ENCODE measurements at places on chromosomes 1 and 21.

- DNase-seq: no peak
These were observed 9.7 kb upstream of the CGN start for GRCh38 chr1:151501474-151501873.

- DNase-seq: no peak
These were observed at the start of gene CELA2A for GRCh38 chr1:15456313-15456954. TSS of gene CELA2A (plus strand) at chr1:15456732. CDS start at chr1:15456754, 22 bp downstream.

DNA sequence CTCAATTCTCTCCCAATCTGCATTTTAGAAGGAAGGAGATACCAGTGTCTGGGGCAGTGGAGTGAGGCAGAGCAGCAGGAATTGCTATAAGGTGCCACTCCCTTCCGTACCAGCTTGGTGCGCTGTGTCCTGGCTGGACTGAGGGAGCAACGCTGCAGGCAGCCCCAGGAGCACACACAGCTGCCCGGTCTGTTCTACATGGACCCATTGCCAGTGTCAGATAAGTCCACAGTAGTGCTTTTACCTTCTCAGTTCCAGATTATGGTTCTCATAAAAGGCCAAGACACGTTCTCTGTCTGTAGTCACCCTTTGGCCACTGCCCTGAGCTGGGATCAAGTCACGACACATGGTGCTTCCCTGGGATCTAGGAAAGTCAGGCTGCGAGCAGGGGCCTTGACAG lies 44.1 kb upstream of the BARHL2 start:
- no peak for DNase-seq

- no peak for DNase-seq
These were observed 52.9 kb downstream of the ATP1A1 start for GRCh38 chr1:116425987-116426386.

GRCh38 chr1:163970699-163971098 lies 588.3 kb upstream of the PBX1 start:
- DNase-seq: peak; percentile 37

DNA sequence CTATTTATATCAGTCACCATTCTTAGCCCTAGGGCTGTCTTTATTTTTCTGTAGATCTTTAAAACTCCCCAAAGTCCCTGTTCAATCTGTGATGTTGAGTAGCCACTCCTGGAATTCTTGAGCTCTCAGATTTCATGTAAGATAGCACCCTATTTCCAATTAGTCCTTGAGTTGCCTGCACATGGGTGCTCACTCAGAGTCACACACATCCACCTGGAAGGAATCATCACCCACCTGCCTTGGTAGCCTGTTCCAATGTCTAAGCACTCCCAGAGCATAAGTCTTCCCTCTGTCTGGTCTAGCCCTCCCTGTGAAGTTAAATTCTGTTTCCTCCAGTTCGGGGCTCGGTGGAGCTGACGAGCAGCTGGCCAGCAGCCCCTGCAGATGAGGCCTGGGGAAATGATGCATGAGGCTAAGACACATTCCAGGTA lies 14.7 kb upstream of the ATF3 start:
- DNase-seq: no peak

Data from NCI-H2081 (cell line).